Posterior cingulate gyrus (tissue), 11 donors: ENCODE measurements at places on chromosomes 16 and 17.
A peak's percentile ranks its signal among the peaks of the same experiment; 100 is the strongest.

GRCh38 chr17:82375359-82376041 lies 3.9 kb downstream of the UTS2R start:
- DNase-seq = no peak

GRCh38 chr17:72119873-72120641 lies 763 bp upstream of the SOX9 start:
- DNase-seq = peak; percentile 39

- DNase-seq = no peak
Observed at GRCh38 chr17:12429116-12429515, 236.6 kb upstream of the MYOCD start.

DNA sequence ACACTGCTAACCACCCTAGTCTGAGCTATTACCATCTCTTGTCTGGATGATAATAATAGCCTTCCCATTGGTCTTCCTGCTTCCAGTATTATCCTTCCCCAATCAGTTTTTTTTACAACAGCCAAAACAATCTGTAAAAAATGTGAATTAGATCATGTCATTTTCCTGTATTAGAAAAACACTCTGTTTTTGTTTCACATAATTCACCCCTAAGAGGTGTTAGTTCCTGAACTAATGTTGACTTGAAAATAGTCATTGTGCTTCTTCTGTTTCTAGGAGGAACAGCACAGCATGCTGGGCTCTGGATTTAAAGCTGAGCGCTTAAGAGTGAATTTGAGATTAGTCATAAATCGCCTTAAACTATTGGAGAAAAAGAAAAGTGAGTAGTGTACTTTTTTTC lies 20.0 kb downstream of the IST1 start:
- DNase-seq = no peak

DNA sequence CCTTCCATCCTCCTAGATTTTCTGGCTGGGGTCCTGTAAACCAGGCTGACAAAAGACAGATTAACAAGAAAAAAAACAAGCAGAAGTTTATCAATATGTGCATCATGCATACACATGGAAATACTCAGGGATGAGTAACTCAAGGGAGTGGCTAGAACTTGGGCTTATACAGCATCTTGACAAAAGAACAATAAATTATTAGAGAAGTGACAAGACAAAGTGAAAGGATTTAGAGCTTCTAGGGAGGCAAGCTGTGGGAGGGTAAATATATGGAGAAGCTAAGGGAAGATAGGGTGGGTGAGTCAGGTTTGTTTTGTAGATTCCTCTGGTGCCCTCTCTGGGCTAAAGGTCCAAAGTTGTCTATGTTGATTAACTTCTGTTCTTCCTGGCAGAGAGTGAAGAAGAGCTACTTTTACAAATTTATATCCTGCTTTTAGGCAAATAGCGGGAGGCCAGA lies 48.0 kb upstream of the NDRG4 start:
- DNase-seq = no peak

- DNase-seq = no peak
Observed at GRCh38 chr16:48136547-48137360, 19.0 kb downstream of the ABCC12 start.

GRCh38 chr17:1758807-1759206 lies 3.1 kb upstream of the SERPINF1 start:
- DNase-seq = no peak

GRCh38 chr16:67027046-67027445 lies 1.9 kb upstream of the CBFB start:
- DNase-seq = peak; percentile 4

DNA sequence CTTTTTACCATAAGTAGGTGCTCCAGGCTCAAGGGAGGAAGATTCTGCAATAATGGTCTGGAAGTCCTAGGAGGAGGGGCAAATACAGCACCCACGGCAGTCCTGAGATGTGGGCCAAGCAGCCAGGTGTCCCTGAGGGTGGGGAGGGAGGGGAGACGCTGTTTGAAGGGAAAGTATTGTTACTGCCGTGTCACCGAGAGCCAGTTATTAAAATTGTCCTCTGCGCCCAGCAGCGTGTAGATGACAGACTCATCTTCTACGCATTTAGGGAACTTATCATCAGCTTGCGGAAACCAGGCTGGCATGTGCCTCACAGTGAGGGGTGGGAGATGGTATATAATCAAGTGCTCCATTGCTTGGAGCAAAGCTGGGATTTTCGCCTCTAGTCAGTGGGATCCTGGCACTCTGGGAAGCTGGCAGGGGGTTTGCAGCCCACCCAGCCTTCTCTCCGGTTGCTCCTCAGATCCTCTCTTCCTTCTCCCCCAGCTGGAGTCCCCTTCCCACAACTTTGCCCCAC lies 104.6 kb downstream of the OR1D5 start:
- DNase-seq = no peak

DNA sequence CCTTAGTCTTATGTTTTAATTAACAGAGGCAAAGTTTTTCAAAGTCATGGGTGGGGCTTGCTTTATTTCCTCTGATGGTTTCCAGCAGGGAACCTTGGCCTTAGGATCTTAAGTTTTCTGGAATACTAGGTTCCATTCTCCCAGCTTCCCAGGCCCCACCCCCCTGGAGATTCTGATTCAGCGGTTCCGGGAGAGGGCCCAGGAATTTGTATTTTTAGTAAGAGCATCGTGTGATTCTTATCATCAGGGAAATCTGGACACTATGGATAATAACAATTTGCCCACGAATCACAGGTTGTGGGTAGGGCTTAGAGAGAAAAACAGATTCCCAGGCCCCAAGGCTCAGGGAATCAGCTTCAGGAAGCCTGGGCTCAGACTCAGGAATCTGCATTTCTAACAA lies 263.6 kb downstream of the NTN1 start:
- no peak for DNase-seq

GRCh38 chr17:80705988-80706387 lies 161.3 kb downstream of the RPTOR start:
- no peak for DNase-seq

- no peak for DNase-seq
Observed at GRCh38 chr16:57092786-57093411, 516 bp downstream of the CPNE2 start.

DNA sequence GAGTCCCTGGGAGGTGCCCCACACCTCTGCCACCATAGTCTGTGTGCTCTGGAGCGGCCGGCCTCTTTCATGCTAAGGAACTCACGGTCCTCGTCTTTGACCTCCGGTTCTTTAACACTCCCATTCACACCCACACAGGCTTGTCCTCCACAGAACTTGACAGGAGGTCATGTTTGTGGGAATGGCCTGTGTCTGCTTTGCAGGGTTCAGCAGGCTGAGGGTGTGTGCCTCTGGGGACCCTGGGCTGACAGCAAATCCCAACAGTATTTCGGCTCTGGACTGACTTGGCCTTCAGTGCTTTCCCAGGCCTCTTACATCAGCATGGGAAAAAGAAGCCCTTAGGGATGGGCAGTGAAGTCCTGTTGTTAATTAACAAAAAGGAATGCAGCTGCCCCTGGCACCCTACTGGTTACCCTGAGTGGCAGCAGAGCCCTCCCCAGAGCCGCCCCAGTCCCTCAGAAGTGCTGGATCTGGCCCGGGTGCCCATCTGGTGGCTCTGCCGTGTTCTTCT lies 35.4 kb upstream of the ADORA2B start:
- no peak for DNase-seq

DNA sequence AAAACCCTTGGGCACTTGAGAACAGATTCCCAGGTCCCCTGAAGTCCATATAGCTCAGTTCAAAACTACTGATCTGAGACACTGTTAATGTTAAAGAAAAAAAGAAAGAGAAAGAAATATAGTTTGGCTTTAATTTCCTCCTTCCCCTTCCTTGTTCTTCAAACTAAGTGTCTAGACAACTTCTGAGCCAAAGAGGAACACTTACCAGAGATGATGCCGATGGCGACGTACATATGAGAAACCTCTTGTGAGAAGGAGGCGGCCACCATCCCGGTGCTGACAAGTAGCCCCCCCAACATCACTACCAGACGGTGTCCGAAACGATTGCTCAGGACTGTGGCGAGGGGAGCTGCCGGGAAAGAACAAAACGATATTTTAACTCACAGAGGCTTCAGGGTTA lies 17.2 kb downstream of the SLC16A6 start:
- no peak for DNase-seq

DNA sequence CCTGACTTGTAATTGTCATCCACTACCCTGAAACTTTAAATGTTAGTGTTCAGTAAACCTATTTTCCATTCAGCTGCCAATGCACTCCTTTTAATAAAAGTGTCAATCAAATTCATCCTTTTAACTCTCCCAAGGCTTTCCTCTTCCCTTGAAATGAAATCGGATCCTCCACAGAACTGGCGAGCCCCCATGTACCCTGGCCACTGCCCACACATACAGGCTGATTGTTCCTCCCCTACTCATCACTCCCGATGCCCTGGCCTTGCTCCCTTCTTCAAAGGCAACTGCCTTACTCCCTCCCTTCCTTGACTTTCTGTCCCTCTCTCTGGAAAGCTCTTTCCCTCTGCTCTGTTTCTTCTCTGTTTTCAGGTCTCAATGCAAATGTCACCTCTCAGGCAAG lies 7.6 kb downstream of the KRT33A start:
- DNase-seq = no peak

DNA sequence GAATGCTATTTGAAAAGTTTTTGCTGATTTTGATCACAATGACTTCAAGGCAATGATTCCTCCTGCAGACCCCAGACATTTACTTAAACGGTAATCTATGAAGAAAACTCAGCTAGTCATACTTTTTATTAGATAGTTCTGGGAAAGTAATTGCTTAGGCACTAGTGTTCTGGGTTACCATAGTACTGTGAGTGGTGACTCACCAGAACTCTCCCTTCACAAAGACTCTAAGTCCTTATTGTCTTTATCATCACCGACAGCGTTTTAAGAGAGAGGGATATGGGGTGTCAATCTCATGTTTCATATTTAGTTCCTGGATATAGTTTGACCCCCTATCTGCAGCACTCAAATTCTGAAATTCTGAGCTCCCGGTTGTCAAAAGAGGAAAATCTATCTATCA lies 43.0 kb upstream of the CDH8 start:
- no peak for DNase-seq

DNA sequence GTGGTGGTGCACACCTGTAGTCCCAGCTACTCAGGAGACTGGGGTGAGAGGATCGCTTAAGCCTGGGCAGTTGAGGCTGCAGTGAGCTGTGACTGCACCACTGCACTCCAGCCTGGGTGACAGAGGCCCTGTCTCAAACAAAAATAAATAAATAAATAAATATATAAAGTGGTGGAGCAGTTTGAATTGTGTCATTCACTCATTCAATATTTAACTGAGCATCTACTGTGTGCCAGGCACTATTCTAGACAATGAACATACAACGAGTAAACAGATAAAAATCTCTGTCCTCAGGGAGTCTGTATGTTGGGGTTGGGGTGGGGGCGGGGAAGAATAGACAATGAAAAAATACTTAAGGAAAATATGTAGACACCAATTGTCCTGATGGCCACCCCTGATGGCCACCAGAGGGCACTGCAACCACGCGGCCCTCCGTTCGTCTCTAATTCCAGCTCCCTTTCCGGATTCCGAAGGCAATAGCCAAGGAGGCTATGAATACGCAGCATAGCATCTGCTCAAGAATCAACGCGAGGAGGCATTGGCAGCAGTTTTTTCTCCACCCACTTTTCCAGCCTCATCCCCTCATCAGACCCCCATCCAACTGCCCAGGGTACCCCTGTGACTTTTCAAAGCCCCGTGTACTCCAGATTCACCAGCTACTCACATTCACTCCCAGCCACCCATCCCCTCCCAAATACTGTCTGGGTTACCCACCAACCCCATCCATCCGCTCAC lies 21.4 kb downstream of the QPRT start:
- DNase-seq = peak; percentile 67

GRCh38 chr17:17508019-17508535 lies 11.9 kb upstream of the RASD1 start:
- DNase-seq = no peak

DNA sequence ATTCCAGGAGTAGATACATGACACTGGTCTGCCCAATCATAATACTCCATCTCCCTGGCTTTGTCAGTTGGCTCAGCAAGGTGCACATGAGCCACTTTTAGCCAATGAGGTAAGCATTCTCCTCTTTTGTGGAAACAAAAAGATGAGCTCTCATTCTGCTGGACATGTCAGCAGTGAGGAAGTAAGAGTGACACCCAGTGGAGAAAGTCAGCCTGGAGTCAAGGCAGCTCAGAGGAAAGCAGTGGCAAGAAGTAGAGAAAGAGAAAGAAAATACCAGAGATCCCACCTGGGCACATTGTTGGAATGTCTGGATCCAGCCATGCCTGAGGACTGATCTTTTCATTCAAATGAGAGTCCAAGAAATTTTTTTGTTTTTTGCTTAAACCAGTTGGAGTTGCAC lies 496.9 kb upstream of the C16orf82 start:
- peak; percentile 15 for DNase-seq

GRCh38 chr17:63975541-63976092 lies 2.9 kb upstream of the SCN4A start:
- no peak for DNase-seq

DNA sequence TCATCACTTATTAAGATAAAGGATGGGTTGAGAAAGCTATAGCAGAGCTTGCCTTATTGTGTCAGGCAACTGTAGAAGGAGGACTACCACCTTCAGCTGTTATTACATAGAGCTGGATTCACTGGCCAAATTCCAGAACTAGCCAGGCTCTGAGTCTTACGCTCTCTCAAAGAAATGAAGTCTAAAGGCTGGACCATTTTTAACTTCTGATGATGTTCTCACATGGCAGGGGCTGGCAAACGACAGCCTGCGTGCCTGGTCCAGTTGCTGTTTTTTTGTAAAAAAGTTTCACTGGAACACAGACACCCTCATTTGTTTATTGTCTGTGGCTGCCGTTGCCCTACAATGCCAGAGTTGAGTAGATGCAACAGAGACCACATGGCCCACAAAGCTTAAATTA lies 21.2 kb downstream of the TRAF4 start:
- no peak for DNase-seq

DNA sequence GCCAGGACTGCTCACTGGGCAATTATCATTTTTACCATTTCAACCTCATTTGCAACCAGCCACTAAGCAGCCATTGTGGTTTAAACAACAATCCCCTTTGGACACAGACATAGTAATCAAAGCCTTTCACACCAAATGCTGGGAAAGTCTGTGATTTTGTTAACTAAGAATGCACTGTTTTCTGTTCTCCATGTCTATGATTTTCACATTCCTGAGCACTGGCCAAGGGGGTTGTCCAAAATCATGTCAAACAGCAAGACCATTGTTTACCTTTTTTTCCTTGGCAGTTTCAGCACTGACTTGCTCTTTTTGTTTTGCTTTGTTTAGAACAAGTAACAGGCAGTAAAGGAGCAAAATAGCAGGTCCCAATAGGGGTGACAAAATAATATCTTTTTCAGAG lies 106.3 kb upstream of the SIAH1 start:
- no peak for DNase-seq
